ENCODE measurements at places on chromosomes 4 and X. TPM values are rescaled to one million over a fixed set of nuclear protein-coding genes. Genes with fewer than 3 reads are reported as not detected.

GRCh38 chrX:92270936-92271855 lies 492.0 kb downstream of the PCDH11X start:
- H3K4me3 ChIP-seq: no peak overlapping the region
- no peak overlapping the region for H3K27ac ChIP-seq
- H3K27me3 ChIP-seq: no peaks in the 10 kb centered on the region
- no peaks in the 10 kb centered on the region for H3K4me1 ChIP-seq
- no peak for DNase-seq

Gene PRSS12
- total RNA-seq: not detected

Gene XAGE2
- total RNA-seq: not detected

Gene RTL3
- not detected for total RNA-seq

GRCh38 chr4:74464291-74464690 lies 19.4 kb downstream of the AREG start:
- H3K36me3 ChIP-seq: no peaks in the 10 kb centered on the region
- no peak overlapping the region for H3K4me3 ChIP-seq
- H3K27me3 ChIP-seq: peaks cover 9% of the 10 kb centered on the region
- no peak for DNase-seq

Gene TKTL1
- total RNA-seq: not detected

- DNase-seq: no peak
- no peaks in the 10 kb centered on the region for H3K36me3 ChIP-seq
- H3K27ac ChIP-seq: no peak overlapping the region
- H3K4me1 ChIP-seq: no peaks in the 10 kb centered on the region
- no peak overlapping the region for H3K4me3 ChIP-seq
Observed at GRCh38 chr4:78534286-78534955, 17.1 kb upstream of the ANXA3 start.

Gene FGF13
- total RNA-seq: not detected

Gene KIAA1210
- total RNA-seq: not detected

DNA sequence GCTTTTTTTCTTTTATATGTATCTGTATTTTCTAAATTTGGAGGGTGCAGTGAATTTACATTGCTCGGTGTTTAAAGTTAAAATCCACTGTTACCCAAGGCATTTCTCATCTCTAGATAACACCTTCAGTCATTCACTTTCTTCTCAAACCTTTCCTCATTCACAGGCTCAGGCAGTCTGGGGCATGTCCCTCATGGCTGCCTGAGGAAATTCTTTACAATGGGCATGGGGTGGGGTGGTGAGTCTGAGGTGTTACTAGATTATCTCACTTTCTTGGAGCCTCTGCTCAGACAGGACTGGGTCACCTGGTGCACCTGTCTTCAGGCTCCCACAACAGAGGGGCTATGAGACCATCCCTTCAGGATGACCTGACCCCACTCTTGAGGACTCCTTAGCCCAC lies 17.4 kb downstream of the CCDC149 start:
- H3K27ac ChIP-seq: no peak overlapping the region
- no peak for DNase-seq
- no peaks in the 10 kb centered on the region for H3K36me3 ChIP-seq
- H3K4me1 ChIP-seq: no peaks in the 10 kb centered on the region

Gene PDLIM3
- total RNA-seq: not detected

DNA sequence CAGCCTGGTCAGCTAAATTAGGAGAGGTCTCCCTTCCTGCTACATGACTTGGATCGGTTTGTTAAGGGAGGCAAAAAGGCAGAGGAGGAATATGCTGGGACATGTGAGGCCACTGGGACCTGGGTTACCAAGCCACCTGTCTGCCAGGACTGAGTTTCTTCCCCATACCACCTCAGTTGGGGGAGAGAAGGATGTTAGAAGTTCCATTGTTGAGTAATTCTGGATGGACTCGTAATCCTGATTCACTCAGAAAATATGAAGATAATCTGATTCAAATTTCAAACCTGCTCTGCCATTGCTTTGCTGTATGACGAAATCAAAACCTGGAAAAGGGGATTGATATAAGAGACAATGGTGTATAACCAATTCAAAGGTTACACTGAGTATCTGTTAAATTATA lies 97.4 kb upstream of the S100G start:
- no peak overlapping the region for H3K4me3 ChIP-seq
- no peak for DNase-seq
- H3K4me1 ChIP-seq: no peaks in the 10 kb centered on the region

DNA sequence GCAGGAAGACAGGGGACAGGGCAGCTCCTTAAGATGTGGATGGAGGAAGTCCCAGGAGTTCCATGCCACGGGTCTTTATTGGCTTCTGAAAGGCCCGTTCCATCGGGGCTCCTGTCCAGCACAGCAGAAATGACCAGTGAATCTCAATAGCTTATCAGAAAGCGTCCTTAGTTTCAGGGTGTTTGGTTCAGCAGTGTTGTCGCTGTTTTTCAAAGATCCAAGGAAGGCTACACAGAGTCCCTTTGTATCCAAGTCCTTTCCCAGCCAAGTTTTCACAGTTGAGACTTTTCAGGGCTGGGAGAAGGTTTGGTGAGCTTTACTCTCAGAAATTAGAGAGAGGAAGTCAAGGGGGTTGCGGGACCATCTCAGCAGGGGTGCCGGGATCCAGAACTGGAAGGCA lies 5.0 kb upstream of the ZCCHC4 start:
- no peak overlapping the region for H3K27ac ChIP-seq
- no peaks in the 10 kb centered on the region for H3K4me1 ChIP-seq
- H3K4me3 ChIP-seq: no peak overlapping the region
- peaks cover 3% of the 10 kb centered on the region for H3K27me3 ChIP-seq
- DNase-seq: no peak
- H3K36me3 ChIP-seq: peaks cover under 1% of the 10 kb centered on the region

GRCh38 chr4:124079174-124079780 lies 633.3 kb downstream of the ANKRD50 start:
- H3K27me3 ChIP-seq: no peaks in the 10 kb centered on the region
- H3K4me3 ChIP-seq: no peak overlapping the region
- no peaks in the 10 kb centered on the region for H3K36me3 ChIP-seq
- no peak overlapping the region for H3K27ac ChIP-seq
- no peak for DNase-seq

Gene ATP11C
- 20.0 TPM for total RNA-seq

Gene ASB11
- total RNA-seq: not detected

DNA sequence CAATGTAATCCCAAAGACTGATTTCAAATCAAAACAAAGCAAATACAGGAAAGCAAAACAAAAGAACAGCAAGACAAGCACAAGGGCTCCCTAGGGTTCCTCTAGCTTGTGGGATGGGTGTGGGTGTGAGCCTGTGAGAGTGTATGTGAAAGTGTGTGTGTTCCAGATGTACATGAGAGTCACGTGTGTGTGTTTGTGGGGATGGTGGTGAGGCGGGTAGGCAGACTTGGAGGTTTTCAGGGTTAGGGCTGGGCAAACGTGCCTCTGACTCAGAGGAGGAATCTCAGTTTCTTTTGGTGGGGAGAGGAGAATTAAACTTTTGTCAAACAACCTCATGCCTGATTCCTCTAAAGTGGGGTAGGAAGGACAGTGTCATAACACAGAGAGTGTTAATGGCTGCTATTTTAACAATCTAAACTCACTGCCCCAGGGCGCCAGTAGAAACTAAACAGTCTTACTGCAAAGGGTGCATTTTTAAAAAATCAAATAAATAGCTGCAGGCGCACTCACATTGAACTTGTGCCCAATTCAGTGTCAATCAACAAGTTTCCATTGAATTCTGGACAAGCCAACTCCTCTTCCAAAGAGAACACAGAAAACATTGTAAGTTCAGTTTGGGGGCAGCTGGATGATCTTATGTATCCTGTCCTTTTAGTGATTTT lies 51.8 kb downstream of the CHRDL1 start:
- no peak overlapping the region for H3K27ac ChIP-seq
- H3K36me3 ChIP-seq: no peaks in the 10 kb centered on the region
- no peaks in the 10 kb centered on the region for H3K27me3 ChIP-seq
- no peak overlapping the region for H3K4me3 ChIP-seq

- H3K4me1 ChIP-seq: no peaks in the 10 kb centered on the region
- no peak overlapping the region for H3K4me3 ChIP-seq
- H3K27ac ChIP-seq: no peak overlapping the region
- no peaks in the 10 kb centered on the region for H3K36me3 ChIP-seq
Observed at GRCh38 chr4:41620594-41621256, 82.8 kb downstream of the LIMCH1 start.

GRCh38 chrX:111874241-111874640 lies 1.7 kb upstream of the TRPC5OS start:
- H3K27me3 ChIP-seq: peaks cover 1% of the 10 kb centered on the region
- H3K4me3 ChIP-seq: no peak overlapping the region
- H3K4me1 ChIP-seq: no peaks in the 10 kb centered on the region
- no peak overlapping the region for H3K27ac ChIP-seq
- no peaks in the 10 kb centered on the region for H3K36me3 ChIP-seq

Gene C4orf46
- total RNA-seq: 18.8 TPM
